Central memory CD4-positive, alpha-beta T cell (primary cell): ENCODE measurements at places on chromosomes 4 and X.

DNA sequence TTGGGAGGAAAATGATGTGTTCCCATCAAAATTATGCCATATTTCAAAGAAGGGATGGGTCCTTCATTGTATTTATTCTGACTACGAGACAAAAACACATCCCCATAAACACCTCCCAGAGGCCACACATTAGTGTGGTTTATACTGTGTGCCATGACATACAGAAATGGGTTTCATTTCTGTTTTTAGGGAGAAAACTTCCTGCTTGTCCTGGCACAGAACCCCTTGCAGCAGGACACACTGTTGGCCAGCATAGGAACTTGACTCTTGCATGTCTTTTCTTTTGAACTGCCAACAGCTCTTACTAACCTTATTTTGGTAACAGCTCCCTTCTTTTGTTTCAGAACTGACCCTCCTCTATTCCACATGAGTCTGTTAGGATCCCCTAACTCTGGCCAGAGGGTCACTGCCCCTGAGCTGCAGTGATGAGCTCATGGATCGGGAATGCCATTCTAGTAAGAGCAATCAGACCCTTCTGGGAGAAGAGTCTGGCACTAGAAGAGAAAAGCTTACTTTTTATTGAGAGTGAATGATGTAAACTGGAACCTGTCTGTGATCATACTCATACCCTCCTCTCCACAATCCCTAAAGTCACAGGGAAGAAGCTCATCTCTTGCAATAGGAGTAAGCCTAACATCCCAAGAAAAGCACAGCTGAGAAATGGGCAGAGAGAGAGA is 86.4 kb downstream of the SMIM20 start:
- no peak for DNase-seq

DNA sequence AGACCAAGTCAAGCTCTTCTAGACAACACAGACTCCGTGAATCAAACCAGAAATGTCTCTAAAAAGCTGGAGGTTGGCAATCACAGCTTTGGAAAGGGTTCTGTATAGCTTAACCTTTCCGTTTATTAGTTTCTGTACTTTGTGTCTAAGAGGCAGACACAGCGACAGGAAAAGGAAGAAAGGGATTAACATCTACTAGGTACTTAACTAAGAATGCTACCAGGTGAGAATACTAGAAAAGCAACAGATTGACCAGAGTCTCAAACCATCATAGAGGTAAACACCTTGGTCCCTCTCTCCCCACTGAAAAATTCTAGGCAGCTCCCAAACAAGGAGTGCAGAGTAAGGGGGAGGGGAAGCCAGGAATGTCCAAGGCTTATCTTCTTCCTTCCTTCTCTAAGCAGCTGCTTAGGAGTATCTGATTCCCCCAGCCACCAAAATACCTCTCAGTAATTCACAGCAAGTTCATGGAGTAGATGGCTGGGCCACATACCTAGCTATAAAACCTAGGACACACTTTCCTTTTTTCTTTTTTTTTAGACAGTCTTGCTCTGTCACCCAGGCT is 80.8 kb downstream of the APBB2 start:
- no peak for DNase-seq

- no peak for DNase-seq
Observed at GRCh38 chrX:49184294-49185281, 1.6 kb downstream of the PRICKLE3 start.

DNA sequence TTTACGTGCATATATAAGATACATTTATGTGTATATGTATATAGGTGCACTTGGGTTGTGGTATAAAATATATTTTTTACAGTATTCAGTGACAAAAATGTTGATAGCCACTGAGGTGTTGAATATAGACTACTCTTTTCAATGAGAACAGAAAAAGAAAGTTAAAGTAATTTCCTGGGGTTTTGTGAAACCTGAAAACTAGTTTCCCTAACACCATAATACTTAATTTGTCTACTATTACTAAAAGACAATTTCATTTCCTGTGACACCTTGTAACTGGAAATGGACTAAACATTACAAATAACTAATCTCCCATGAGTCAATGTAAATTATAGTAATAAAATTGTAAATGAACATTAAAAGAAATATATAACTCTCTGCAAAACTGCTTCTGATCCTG is 32.0 kb upstream of the MAP9 start:
- no peak for DNase-seq
